Mesangial cell (primary cell): ENCODE measurements at places on chromosomes 12 and 14. TPM values are rescaled to one million over a fixed set of nuclear protein-coding genes. Genes with fewer than 3 reads are reported as not detected.

The SERPINA1 gene
- total RNA-seq: 5.1 and 10.3 TPM in 2 replicates

The C1RL gene
- 9.9 and 49.9 TPM in 2 replicates for total RNA-seq

The GALNT9 gene
- 0.51 TPM in 1 of 2 replicates, not detected in the other for total RNA-seq

The LMNTD1 gene
- not detected in 2 replicates for total RNA-seq

The P3H3 gene
- total RNA-seq: 46.9 and 49.6 TPM in 2 replicates

The CNTN1 gene
- total RNA-seq: 2.4 and 2.7 TPM in 2 replicates

The ADCK1 gene
- total RNA-seq: 4.1 and 8.5 TPM in 2 replicates

The PTCSC3 gene
- total RNA-seq: not detected in 2 replicates

The SYCP3 gene
- 0.13 TPM in 1 of 2 replicates, not detected in the other for total RNA-seq

The DHRS2 gene
- total RNA-seq: 0.33 TPM in 1 of 2 replicates, not detected in the other

The ADAMTS20 gene
- total RNA-seq: not detected in 2 replicates

The C12orf50 gene
- not detected in 2 replicates for total RNA-seq

The CD27 gene
- total RNA-seq: 0.51 TPM in 1 of 2 replicates, not detected in the other

The GLIPR1L2 gene
- 0.16 and 0.89 TPM in 2 replicates for total RNA-seq

The CCDC38 gene
- total RNA-seq: not detected in 2 replicates

The BEGAIN gene
- total RNA-seq: 0.51 and 1.8 TPM in 2 replicates

The HOXC11 gene
- 1.3 and 1.8 TPM in 2 replicates for total RNA-seq

The PTPRB gene
- 2.8 and 4.2 TPM in 2 replicates for total RNA-seq

The RFX4 gene
- total RNA-seq: not detected in 2 replicates

The IFNG-AS1 gene
- not detected in 2 replicates for total RNA-seq

The GARIN6 gene
- total RNA-seq: not detected in 2 replicates

The CACNA1C gene
- total RNA-seq: 0.16 and 0.89 TPM in 2 replicates

The RPGRIP1 gene
- not detected in 2 replicates for total RNA-seq

The P2RX2 gene
- total RNA-seq: not detected in 2 replicates

The SLC25A21 gene
- total RNA-seq: 2.1 and 3.4 TPM in 2 replicates

The SLC39A2 gene
- total RNA-seq: not detected in 2 replicates

The CFAP251 gene
- 1.8 and 4.9 TPM in 2 replicates for total RNA-seq

The SOAT2 gene
- not detected in 2 replicates for total RNA-seq

The KMT2D gene
- total RNA-seq: 23.3 and 38.3 TPM in 2 replicates

The ANO2 gene
- total RNA-seq: 1.8 TPM in 1 of 2 replicates, not detected in the other

The FLVCR2 gene
- total RNA-seq: 0.49 and 4.9 TPM in 2 replicates

The G2E3 gene
- 4.6 and 11.6 TPM in 2 replicates for total RNA-seq

The COX14 gene
- total RNA-seq: 47.1 and 73.1 TPM in 2 replicates

The TCL1B gene
- total RNA-seq: not detected in 2 replicates

The GLS2 gene
- total RNA-seq: 1.1 and 2.2 TPM in 2 replicates

The PTPN21 gene
- total RNA-seq: 7.7 and 13.1 TPM in 2 replicates

The KCNMB4 gene
- 0.65 and 1.9 TPM in 2 replicates for total RNA-seq

The TSPAN19 gene
- total RNA-seq: 0.13 TPM in 1 of 2 replicates, not detected in the other
